Stimulated activated CD8-positive, alpha-beta memory T cell treated with anti-CD3 and anti-CD28 coated beads, Interleukin-15, amount 100 ng/mL, for 1 hour (primary cell): ENCODE measurements at places on chromosomes 7 and 10.

DNA sequence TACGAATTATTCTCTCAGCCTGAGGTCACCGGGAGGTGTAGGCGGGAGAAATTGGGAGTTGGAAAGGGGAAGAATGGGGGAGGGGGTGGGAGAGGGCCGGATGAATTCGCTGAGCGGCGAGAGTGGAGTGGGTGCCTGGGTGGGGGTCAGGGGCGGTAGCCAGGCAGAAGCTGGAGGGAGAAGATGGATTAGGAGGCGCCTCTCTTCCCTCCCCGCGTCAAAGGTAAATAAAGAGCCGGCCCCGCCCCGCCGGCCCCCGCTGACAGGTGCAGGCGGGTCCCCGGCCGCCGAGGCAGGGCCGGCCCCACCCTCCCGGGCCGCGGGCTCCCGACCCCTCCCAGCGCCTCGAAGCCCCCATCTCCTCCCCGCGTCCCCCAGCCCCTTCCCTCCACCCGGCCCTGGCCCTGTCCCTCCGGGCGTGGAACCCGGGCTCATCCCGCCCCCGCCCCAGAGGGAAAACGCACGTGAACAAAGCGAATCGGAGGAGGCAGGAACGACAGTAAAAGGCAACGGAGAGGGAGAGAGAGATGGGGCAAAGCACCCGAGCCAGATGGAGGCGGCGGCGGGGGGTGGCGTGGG lies 872 bp downstream of the FAM131B start:
- no peak for DNase-seq

GRCh38 chr7:1412322-1413261 lies 46.7 kb downstream of the MICALL2 start:
- peak; percentile 77 for DNase-seq

DNA sequence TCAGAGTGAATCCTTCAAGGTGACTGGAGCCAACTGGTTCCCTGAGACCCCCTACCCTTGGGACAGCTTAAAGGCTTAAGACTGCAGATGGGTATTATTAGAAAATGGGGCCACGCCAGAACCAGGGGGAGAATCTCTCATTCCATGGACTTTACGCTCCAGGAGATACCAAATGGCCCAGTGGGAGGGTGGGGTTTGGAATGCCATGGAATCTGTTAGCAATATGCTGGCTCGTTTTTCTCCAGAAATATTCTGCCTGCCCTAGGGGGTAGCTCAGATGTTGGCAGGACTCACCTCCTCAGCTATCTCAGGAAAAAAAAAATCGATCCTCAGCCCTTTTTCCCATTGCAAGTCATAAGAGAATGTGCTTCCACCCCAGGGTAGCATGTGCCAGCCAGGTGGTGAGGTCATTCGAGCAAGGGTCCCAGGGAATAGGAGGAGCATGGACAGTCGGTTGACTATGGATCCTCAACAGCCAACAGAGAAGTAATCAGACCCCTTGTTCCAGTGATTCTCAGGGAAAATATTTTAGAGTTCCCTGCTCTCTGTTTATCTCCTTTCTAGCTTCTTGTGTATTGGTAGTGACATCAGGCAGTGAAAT lies 22.9 kb downstream of the SVIL start:
- no peak for DNase-seq

- DNase-seq, result peak; percentile 5
Observed at GRCh38 chr7:129376076-129376777, 58.0 kb upstream of the STRIP2 start.

DNA sequence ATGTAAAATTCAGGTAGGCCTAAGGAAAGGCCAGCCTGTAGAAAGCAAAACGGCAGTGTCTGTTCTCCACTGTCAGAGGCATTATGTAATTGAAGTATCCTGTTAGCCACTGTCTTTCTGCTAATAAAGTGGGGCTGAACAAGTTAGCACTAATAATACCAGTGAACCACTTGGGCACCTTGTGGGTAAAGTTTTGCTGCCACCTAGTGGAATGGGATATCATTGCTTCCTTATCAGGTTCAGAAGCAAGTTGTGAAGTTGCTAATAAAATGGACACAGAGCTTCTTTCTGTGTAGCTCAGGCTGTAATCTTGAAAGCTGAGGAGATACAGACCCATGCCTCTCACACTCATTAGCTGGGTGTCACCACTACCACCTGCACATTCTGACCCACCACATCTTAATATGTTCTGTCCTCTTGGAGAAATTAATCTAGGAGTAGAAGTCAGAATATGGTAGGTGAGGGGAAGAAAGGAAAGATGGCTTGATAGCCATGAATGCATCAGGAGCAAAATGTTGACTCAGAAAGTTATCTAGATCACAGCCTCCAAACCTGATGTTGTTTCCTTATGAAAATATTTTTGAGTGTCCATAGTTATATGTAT lies 175.1 kb downstream of the SEPTIN7 start:
- DNase-seq, result peak; percentile 22

GRCh38 chr7:155233311-155234157 lies 64.1 kb upstream of the INSIG1 start:
- no peak for DNase-seq

DNA sequence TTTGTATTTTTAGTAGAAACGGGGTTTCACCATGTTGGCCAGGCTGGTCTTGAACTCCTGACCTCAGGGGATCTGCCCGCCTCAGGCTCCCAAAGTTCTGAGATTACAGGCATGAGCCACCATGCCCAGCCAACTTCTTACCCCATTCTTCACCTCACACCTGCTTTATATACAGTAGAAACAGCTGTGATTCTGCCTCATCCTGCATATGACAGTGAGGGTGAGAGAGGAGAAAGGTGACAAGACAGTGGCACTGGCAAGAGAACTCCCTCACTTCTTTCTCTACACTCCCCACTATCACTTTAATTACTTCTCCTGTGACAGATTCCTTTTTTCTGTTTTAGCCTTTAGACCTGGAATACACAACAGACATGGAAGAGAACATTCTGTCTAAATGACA lies 61.8 kb upstream of the CAPZA2 start:
- no peak for DNase-seq

GRCh38 chr7:39845006-39845405 lies 105.0 kb upstream of the CDK13 start:
- no peak for DNase-seq

GRCh38 chr7:21370283-21370982 lies 57.5 kb upstream of the SP4 start:
- DNase-seq, result no peak

- no peak for DNase-seq
Observed at GRCh38 chr10:121900443-121901174, 27.2 kb downstream of the ATE1 start.

GRCh38 chr10:79254333-79255006 lies 92.8 kb upstream of the PPIF start:
- no peak for DNase-seq

GRCh38 chr10:99917963-99918825 lies 91.6 kb downstream of the DNMBP start:
- no peak for DNase-seq

DNA sequence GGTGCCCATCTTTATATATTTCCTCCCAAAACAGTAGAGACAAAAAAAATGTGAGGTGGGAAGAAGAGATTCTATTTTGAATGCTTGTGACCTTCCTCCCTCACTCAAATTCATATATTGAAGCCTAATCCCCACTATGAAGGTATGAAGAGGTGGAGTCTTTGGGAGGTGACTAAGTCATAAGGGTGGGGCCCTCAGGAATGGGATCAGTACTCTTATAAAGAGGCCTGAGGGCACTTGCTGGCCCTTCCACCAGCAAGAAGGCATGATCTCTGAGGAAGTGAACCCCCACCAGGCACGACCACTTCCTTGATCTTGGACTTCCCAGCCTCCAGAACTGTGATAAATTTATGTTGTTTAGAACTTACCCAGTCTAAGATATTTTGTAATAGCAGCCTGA lies 517.2 kb upstream of the CNTNAP2 start:
- DNase-seq, result no peak

- no peak for DNase-seq
Observed at GRCh38 chr10:25125201-25125611, 49.6 kb upstream of the GPR158 start.

- DNase-seq, result no peak
Observed at GRCh38 chr7:140655511-140656408, 15.1 kb upstream of the DENND2A start.

GRCh38 chr7:64611717-64612116 lies 48.8 kb upstream of the ZNF680 start:
- DNase-seq, result no peak

- no peak for DNase-seq
Observed at GRCh38 chr10:31876652-31877352, 51.8 kb downstream of the ARHGAP12 start.

DNA sequence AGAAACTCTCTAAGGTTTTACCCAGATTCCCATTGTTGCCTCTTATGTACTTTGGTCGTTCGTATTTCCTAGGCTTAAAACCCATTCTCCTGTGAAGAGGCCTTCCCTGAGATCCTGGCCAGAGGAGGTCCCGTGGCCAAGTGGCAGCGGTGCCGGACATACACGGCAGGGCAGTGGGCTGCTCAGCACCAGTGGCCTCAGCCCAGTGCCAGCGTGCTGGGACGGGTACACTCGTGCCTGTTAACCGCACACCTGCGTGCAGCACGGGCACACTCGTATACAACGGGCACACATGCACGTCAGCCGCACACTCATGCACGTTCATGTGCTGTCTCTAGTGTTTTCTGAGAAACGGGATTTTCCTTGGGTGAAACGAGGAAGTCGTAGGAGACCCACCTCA lies 40.2 kb downstream of the FOXK1 start:
- DNase-seq, result no peak

DNA sequence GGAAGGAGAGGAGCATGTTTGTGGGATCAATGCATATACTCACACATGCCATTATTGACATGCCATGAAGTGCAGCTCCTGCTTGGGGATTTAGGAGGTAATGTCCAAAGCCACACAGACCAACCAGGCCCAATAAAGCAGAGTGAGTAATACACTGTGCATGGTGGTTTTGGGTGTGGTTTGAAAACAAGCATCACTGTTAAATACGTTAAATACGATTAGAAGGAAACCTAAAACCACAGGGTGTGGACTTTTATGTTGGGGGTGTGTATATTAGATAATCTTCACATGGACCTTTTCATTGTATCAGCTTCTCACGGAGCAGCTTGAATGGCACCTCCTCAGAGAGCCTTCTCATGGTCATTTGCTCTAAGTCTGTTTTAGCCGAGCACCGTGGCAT lies 10.4 kb upstream of the EIF3A start:
- no peak for DNase-seq

DNA sequence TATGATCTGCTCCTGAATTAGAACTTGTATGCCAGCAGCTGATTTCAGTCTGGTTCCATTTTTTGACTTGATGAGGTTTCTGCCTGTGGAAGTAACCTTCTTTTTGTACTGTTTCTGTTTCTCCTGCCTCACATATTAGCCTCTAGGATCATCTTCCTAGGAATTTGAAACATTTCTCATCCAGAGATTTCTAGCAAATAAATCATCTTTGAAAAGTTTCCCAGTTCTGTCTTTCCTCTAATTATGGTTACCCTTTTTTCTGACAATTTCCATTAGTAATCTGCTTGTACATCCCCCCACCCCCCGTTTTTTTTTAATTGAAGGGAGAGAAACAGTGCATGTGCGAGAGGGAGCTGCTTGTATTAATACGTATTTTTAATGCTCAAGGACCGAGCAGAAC lies 92.2 kb downstream of the NRF1 start:
- no peak for DNase-seq

DNA sequence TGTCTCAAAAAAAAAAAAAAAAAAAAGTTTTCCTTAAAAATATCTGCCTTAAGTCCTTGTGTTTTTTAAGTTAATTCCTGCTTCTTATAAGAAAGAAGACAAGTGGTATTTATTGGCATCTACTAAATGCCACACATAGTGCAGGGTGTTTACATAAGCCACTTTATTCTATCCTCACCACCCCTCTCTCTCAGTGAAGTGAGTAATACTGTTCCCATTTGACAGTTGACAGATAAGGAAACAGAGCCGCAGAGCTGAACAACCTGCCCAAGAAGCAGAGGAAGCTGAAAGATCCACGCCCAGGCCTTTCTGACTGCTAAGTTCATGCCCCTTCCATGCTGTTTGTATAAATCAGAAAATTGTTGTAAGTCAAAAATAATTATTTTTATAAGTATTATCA lies 54.1 kb downstream of the ABLIM1 start:
- no peak for DNase-seq

DNA sequence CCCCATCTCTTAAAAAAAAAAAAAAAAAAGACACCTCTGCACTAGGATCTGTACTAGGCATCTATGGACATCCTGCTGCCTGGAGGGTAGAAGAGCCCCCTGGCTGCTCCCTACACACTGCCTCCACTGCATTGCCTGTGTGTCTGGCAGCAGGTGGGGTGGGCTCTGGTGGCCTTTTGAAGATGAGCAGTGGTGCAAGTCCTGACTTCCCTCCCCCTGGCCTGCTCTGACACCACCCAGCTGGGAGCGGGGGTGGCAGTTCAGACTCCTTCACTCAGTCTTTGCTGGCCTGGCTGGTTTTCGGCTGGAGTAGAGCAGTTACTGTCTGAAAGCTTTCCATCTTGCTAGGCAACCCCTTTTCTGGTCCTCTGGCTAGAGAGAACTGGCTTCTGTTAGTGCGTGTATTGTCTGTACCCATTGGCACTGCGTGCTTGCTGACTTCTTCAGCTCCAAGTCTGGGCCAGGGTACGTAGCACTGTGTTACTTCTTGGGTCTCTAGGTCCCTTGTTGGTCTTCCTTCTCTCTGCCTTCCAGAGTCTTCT lies 17.6 kb downstream of the C10orf62 start:
- DNase-seq, result no peak

- no peak for DNase-seq
Observed at GRCh38 chr10:101123815-101124617, 7.1 kb upstream of the TLX1 start.

- no peak for DNase-seq
Observed at GRCh38 chr10:106582291-106582690, 582.2 kb downstream of the SORCS1 start.

DNA sequence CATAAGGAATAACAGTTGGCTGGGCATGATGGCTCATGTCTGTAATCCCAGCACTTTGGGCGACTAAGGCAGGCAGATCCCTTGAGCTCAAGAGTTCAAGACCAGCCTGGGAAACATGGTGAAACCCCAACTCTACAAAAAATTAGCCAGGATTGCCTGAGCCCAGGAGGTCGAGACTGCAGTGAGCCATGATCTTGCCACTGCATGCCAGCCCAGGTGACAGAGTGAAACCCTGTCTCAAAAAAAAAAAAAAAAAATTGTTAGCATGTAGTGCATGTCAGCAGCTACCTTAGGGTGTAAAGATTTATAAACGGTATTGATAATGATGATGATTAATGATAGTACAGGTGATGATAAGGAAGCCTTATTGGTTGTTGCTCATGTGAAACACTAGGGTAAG lies 331.2 kb upstream of the FZD1 start:
- no peak for DNase-seq

DNA sequence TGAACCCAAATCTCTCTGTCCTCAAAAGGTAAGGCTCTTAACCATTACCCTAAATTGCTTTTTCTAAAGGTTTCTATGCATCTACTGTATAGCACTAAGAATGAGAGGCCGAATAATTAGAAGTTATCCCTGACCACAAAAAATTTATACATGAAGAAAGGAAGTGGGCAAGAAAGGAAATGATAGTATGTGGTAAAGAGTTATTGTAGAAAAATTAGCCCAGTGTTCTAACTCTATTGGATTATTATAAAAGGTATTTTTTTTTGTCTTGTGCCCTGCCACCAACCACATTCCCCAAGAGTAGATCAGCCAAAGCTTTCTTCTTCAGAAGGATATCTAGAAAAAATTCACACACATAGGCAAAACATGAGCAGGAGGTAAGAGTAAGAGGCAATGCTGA lies 45.4 kb downstream of the DKK1 start:
- no peak for DNase-seq

GRCh38 chr7:120794106-120794729 lies 63.7 kb downstream of the TSPAN12 start:
- DNase-seq, result no peak

- no peak for DNase-seq
Observed at GRCh38 chr7:29345590-29345989, 151.0 kb downstream of the CHN2 start.

- DNase-seq, result no peak
Observed at GRCh38 chr7:111486472-111487142, 75.7 kb downstream of the IMMP2L start.
